AG09309 (cell line): ENCODE measurements at places on chromosomes 12 and 14.
A peak's percentile ranks its signal among the peaks of the same experiment; 100 is the strongest.

DNA sequence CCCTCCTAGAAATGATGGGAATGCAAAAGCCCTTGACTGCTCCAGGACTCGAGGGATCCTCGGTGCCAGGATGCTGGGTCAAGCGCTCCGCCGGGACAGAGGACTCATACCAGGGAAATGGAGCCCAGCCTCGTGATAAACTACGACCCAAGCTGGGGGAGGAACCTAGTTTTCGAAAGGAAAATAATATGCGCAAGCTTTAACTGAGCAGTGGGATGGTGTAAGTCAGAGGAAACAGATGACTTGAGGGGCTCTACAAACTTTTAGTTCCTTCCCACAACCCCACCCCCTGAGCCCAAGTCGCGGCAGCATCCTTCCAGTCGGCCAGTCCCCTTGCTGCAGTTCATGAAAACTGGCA, 654 bp upstream of the SUPT16H start:
- DNase-seq: no peak

DNA sequence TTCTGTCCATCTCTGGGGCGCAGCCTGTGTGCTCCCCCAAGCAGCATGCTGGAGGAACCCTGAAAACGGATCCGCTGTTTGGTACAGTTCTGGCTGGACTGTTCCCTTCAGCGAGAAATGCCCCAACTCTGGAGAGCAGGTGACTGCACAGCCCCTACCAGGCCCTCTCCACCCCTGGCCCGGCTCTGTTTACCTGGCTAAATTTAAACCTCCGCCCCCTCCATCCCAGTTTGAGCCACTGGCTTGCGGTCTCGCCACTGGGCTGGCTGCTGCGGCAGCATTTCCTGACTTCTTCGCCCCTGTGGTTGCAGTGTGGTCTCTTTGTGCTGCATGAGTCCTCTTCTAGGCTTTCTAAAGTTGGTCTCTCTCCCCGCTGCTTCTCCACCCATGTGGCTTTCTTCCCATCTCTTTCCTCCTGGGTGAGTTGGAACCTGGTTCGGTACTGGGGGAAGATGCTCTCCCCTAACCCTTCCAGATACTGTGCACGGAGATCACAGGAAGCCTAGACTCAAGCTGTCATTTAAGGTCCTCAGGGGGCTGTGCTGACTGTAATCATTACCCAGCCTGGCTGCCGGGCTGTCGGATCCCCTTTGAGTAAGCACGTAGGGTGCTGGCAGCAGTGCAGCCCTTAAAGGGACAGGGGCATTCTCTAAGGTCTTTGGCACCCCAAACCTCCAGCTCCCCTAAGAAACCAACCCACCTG, 60.6 kb downstream of the FBXL14 start:
- no peak for DNase-seq

- no peak for DNase-seq
Measured at GRCh38 chr14:105375635-105376057, 22.7 kb upstream of the TEX22 start.

- DNase-seq: no peak
Measured at GRCh38 chr12:103303484-103303883, 192.3 kb downstream of the C12orf42 start.

DNA sequence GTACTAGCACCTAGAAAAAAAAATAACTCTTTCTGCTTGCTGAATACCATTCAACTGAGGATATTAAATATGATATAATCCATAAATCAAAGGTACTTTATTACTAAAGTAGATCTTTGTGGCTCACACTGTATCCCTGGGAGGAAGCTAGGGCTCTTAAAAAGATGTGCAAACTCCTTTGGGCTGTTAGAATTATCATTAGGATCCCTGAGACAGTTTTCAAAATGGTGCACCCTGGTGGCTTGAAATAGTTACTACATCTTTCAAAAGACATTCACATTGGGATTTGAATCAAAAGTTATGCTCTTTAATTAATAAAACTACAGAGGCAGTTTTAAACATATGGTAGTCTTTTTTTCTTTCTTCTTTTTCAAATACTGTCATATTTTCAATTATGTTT, 228.5 kb upstream of the G2E3 start:
- no peak for DNase-seq

GRCh38 chr12:30691122-30691879, 4.4 kb downstream of the IPO8 start:
- DNase-seq: peak; percentile 25

GRCh38 chr12:72346363-72346944, 74.3 kb downstream of the TRHDE start:
- DNase-seq: peak; percentile 28

- DNase-seq: peak; percentile 67
Measured at GRCh38 chr12:25615119-25615518, 62.0 kb upstream of the LMNTD1 start.

- DNase-seq: no peak
Measured at GRCh38 chr14:93126111-93126510, 10.4 kb upstream of the ITPK1 start.

DNA sequence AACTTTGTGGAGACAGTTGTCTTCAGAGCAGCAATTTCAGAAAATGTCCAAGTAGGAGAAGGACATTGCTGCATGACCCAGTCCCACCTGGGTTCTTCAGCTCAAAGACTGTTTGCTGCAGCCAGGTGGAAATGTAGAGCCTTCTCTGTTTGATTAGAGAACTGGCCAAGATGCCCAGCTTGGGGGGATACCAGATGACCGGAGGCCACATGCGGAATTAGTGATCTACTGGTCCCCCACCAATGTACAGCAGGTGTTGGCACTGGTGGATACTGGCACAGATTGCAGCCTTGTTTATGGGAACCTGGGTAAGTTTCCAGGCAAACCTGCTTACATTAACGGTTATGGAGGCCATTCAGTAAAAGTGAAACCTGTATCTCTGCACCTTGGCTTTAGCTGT, 555.3 kb downstream of the SLC6A15 start:
- DNase-seq: no peak

DNA sequence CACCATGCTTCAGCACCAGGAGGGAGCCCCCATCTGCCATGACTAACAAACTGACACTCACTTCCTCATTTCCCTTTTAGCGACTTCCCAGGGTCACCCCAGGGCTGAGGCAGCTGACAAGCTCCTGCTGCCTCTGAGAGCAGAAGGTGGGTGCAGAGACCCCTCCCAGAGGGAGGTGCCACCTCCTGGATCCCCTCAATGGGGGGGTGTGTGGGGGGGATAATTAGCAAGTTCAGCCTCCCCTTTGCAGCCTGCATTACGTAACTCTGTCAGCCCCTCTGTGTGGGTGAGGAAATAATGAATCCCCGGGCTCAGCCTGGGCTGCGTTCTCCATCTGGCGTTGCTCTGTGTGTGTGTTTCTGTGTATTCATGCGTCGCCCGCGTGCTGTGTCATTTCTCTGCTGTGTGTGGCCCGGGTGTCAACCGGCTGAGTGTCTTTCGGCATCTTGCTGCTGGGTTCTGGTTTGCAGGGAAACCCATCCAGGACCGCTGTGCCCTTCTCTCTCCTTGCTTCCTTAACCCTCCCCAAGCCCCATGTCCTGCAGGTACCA, 28.0 kb downstream of the NOS1 start:
- DNase-seq: no peak

GRCh38 chr12:107374161-107374840, 281.0 kb upstream of the CRY1 start:
- DNase-seq: no peak

GRCh38 chr12:108459149-108459548, 55.9 kb upstream of the FICD start:
- DNase-seq: no peak

GRCh38 chr14:34935488-34935887, 47.3 kb upstream of the SRP54 start:
- DNase-seq: no peak

DNA sequence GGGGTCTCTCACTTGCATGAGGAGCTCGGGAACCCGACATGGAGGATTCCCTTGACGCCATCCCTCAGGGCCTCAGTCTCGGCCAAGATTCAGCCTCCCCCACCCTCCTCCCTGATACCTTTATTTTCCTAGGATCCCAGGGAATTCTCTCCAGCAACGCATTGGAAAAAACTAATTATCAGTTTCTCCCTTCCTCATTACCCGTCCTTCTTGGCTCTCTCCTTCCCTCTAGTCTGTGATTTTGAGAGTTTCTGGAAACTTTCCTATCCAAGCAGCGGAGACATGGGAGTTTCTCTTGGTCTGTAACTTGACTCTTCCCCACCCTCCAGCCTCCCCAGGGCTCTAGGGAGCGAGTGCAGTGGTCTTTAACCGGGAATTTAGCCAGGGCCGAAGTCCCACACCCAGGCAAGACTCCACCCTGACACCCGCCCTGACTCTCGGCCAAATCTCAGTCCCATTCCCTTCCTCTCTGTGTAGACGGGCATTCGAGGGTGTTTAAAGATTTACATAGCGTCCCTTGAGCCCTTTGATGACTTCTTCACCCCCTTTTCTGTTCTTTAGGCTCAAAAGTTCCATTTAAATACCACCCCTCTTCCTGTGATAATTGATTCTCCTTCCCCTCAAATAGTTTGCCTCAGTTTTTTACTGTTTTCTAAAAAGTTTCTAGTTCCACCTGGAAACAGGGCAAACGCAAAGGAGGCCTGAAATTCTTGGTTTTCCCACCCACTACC, 6.7 kb downstream of the HOXC5 start:
- DNase-seq: no peak

DNA sequence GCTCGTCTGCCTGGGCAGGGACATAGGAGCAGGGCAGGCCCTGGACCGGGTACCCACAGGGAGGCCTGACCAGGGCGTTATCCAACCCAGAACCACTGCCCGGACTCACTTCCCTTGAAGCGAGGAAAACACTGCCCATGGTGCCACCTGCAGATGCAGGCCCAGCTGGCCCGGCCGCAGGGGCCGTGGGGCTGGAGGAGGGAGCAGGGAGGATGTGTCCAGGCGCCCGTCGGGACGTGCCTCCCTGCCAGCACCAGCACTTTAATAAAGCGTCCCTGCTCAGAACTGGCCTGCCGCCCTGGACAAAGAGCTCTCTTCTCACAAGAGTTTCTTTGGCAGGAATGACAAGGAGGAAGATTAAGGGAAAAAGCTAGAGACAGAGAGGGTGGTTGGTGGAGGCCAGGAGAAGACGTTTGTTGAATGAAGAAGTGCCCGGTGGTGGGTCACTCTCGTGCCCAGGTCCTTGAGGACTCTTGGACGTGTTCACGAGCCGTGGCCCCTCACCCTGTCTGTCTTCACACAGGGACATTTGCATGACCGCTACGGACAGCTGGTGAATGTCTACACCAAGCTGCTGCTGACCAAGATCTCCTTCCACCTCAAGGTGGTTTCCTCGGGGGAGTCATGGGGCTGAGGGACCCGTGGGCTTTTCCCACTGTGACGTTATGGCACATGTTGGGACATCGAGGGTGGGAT, 14.2 kb downstream of the HIP1R start:
- no peak for DNase-seq

GRCh38 chr12:234019-234418, 20.1 kb upstream of the SLC6A12 start:
- DNase-seq: no peak

GRCh38 chr14:63543826-63544406, 739 bp upstream of the PPP2R5E start:
- DNase-seq: no peak

- peak; percentile 66 for DNase-seq
Measured at GRCh38 chr12:102527171-102527720, 46.9 kb upstream of the IGF1 start.

- no peak for DNase-seq
Measured at GRCh38 chr14:64541972-64542835, 1.7 kb downstream of the HSPA2 start.

- DNase-seq: no peak
Measured at GRCh38 chr12:59372956-59373355, 222.9 kb upstream of the SLC16A7 start.

DNA sequence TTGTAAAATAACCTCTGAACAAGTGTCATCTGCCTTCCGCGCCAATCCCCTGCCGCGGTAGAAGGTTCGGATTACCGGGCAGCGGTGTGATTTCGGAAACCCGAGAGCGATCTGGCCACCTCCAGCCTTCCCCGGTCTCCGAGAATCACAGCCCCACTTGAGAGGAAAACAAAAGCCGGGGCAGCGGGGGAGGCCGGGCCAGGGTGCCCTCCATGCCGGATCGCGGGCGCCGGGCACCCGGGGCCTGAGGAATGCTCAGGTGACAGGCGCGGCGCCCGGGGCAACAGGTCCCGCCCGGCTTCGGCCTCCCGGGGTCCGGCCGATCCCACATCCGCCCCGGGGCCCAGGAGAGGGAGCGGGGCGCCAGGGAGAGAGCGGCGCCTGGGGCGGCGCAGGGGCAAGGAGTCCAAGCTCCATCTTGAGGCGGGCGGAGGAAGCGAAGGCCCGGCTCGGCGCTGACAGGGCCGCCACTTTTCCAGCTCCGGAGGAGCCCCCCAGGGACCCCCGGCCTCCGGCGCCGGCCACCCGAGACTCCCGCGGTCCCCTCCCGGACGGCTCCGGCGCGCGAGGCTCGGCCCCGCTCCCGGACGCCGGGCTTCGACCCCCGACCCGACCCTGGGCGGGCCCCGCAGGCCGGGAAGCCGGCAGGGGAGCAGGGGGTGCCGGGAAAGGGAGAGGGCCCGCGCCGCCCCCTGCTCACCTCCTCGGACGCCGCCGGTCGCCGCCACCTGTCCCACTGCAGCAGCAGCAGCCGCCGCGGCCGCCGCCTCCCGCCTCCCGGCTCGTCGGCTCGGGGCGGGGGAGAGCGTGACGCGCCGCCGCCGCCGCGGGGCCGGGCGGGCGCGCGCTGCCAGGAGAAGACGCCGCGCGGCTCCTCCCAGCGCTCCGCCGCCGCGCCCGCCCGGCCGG, at the start of gene CLIP1:
CLIP1 (minus strand) TSS at position 849 of the 909 bp plus-strand sequence. CDS start 42,217 bp downstream, outside the sequence.
- DNase-seq: no peak

DNA sequence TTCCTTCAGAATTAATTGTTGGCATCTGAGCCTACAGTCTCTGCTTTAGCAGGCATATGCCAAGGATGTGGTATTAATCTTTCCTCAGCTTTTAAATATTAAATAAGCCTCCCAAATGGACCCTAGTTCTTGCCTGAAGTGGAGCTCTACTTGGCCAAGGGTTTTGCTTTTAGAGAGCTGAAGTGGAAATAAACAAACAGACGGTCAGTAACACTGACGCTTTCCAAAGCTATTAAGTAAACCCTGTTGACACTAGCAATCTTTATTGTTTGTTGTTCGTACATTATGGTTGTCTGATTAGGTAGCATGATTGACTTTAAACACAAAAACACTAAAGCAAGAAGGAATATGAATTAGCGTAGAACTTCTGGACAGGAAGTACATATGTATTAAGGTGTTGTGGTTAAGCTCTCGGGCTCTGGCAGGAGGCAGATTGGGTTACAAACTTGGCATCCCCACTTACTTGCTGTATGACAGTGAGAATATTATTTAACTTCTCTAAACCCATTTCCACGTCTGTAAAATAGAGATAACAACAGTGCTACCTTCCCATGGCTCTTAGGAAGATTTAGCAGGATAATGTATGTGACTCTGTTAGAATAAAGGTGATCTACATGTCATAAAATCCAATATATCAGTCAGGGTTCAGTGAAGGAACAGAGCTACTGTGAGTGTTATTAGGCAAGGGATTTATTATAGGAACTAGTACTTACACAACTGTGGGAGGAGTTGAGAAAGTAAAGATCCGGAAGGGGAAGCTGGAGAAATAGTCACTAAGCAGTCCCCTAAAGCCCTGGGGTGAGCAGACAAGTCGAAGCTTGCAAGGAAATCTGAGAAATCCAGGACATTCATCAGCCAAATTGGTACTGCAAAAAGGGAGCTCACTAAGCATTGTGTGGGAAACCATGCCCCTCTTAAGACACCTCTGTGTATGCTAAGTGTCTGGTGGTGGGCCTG, 92.2 kb upstream of the ATF7IP start:
- DNase-seq: no peak

GRCh38 chr14:74459289-74459946, 33.4 kb upstream of the SYNDIG1L start:
- peak; percentile 42 for DNase-seq
